HTR-8/SVneo (cell line): ENCODE measurements at places on chromosomes 16 and 17.

GRCh38 chr16:86970279-86970678, 346.9 kb downstream of the C16orf95 start:
- DNase-seq: no peak

DNA sequence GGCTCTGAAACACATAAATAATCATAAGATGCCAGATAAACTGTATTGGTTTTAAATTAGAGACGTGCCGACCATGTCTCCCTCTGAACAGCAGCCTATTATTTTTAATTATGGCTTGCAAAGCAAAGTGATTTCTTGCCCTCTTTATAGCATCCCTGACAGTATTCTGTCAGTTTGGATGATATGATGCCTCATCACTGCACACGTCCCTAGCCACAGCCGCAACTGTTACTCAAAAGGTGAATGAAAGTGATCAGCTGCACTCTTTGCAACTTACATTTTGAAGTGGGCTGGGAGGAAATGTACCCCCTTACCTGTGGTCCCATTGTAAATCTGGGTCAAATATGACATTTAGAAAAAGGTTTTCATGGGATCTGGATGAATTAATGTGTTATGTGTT, 389.9 kb downstream of the MAF start:
- DNase-seq: no peak

DNA sequence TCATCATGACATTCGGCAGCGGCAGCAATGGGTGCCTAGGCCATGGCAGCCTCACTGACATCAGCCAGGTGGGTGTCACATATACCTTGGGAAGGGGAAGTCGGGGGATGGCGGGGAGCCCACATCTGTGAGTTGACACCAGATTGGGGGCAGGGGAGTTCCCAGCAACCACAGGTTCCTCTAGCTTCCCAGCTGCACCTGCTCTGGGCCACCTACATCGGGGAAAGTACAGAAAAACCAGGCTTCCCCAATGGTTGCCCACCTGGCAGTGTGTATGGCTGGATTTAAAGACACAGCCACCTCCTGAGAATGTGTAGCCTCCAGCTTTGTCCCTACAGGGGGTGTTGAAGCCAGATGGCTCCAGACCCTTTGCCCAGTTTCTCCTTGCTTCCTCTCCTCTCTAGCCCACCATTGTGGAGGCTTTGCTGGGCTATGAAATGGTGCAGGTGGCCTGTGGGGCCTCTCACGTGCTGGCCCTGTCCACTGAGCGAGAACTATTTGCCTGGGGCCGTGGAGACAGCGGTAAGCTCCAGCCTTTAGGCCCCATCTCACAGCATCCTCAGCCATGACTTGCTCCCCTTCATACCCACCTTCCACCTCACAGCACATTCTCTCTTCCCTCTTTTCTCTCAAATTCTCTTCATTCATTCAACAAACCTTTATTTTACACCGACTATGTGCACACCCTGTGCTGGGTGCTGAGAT, 5.0 kb upstream of the TRAF4 start:
- DNase-seq: no peak

- no peak for DNase-seq
Measured at GRCh38 chr16:66563574-66564334, 2.5 kb upstream of the CMTM1 start.

- no peak for DNase-seq
Measured at GRCh38 chr17:21463204-21463661, 87.1 kb downstream of the KCNJ12 start.

DNA sequence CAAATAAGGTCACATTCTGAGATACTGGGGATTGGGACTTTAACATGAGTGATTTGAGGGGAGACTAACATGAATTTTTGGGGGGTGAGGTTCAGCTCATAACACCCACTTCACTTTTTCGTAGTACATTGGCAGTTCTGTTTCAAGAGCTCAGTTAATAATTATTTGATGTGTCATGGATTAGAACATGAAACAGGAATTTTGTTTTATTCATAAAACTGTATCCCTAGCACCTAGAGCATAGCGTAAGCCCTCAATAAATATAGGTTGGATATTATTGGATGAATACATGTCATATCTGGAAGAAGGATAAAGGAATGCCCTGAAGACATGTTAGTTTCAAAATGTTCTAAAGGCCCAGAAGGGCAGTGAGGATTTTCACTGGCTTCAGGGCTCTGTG, 119.8 kb downstream of the PRKCA start:
- DNase-seq: no peak

DNA sequence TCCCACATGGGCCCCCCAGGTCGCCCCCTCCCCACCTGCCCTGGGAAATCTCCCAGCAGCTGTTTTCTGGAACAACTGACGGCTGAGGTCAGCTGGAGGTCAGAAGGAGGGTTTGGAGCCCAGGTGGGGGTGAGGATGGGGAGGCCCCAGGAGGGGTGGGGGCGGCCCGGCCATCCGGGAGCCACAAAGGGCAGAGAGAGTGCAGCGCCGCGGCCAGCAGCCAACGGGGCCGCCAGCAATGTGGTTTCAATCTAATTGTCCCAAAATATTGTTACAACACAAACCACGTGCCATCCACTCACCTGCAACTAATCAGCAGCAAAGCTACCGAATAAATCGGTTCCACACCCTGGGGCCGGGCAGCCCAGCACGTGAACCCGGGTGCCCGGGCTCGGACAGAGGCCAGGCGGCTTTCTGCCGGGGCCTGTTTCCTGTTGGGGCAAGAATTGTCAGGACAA, 28.3 kb upstream of the SLC38A10 start:
- DNase-seq: no peak

GRCh38 chr17:57868007-57868909, 18.4 kb upstream of the MRPS23 start:
- DNase-seq: peak; percentile 98

GRCh38 chr16:84985079-84986065, 26.0 kb downstream of the ZDHHC7 start:
- DNase-seq: peak; percentile 53

- DNase-seq: no peak
Measured at GRCh38 chr16:76940251-76940650, 250.7 kb upstream of the MON1B start.

GRCh38 chr16:12201866-12202265, 225.3 kb downstream of the SNX29 start:
- DNase-seq: no peak

GRCh38 chr17:44409309-44410028, 20.0 kb upstream of the ITGA2B start:
- DNase-seq: no peak

- DNase-seq: no peak
Measured at GRCh38 chr16:55697867-55698266, 42.1 kb downstream of the SLC6A2 start.

- no peak for DNase-seq
Measured at GRCh38 chr16:17724242-17724898, 253.6 kb upstream of the XYLT1 start.

DNA sequence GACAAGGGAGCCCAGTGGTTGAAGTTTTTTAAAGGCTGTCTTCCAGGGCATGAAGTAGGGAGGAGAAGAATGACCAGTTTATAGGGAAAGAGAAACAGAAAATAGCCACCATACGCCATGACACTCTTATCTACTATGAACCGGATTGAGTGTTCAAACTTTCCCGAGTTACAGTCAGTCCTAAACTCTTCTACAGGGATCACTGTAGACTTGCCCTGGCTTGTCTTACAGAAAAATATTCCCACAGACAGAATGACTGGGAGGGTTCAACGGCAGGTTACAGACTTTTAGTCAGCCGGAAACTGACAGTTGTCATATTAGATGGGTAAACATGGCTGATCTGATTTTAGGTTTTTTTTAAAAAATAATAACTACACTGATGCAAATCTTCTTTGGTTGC, 662.5 kb upstream of the SOX9 start:
- DNase-seq: no peak

DNA sequence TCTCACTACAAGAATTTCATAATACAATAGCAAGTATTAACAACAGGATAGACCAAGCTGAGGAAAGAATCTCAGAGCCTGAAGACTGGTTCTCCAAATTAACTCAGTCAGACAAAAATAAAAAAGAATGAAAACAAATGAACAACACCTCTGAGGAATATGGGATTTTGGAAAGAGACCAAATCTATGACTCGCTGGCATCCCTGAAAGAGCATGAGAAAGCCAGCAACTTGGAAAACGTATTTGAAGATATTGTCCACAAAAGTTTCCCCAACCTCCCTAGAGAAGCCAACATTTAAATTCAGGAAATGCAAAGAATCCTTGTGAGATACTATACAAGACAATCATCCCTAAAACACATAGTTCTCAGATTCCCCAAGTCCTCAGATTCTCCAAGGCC, 20.9 kb downstream of the NLRP1 start:
- no peak for DNase-seq

- DNase-seq: peak; percentile 95
Measured at GRCh38 chr16:1745900-1746692, 25.2 kb downstream of the NME3 start.
